ENCODE measurements at places on chromosomes 4 and X. TPM values are rescaled to one million over a fixed set of nuclear protein-coding genes. Genes with fewer than 3 reads are reported as not detected.

DNA sequence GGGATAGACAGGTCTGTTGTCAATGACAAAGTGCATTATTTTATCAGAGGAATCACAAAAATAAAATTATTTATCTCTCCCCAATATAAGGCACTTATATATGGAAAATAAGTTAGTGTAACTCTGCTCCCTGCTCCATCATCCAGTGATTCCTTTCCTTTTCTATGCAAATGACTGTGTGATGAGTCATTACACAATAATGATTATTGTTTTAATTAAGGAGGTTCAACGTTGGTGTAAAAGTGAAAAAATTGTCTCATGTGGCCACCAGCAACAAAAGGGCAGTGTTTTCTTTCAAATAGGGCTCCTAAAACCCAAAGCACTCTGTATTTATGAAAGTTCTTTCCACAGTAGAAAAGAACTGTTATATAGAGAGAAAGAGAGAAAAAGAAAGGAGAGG, 16.7 kb downstream of the SLC7A11 start:
- peaks cover 21% of the 10 kb centered on the region for H3K4me1 ChIP-seq
- no peak overlapping the region for H3K4me3 ChIP-seq
- H3K27me3 ChIP-seq = no peaks in the 10 kb centered on the region
- no peaks in the 10 kb centered on the region for H3K36me3 ChIP-seq

DNA sequence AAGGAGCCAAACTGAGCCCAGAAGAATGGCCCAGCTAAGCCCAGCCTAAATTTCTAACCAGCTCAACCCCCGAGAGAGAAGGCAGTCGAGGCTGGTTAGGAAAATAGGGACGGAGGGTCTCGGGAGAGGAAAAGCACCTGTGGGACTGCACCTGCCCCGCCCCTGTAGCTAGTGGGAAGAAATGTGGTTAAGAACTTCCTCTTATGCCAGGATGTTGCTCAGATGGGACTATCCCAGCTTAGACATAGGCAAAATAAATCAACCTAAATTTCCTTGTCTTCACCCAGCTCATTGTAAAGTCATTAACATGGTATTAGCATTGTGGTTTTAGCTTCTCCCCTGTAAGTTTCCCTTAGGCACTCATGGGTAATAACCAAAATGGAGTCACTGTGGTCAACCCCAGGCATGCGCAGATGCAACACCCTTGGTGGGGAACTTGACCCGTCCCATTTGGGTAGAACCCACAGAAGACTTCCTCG, 86.8 kb downstream of the ZNF718 start:
- H3K4me1 ChIP-seq = no peaks in the 10 kb centered on the region
- no peaks in the 10 kb centered on the region for H3K36me3 ChIP-seq
- no peak overlapping the region for H3K27ac ChIP-seq
- no peak for DNase-seq

- no peaks in the 10 kb centered on the region for H3K36me3 ChIP-seq
- DNase-seq = no peak
- no peak overlapping the region for H3K27ac ChIP-seq
- H3K4me3 ChIP-seq = no peak overlapping the region
Measured at GRCh38 chrX:137171626-137172025, 137.8 kb upstream of the GPR101 start.

DNA sequence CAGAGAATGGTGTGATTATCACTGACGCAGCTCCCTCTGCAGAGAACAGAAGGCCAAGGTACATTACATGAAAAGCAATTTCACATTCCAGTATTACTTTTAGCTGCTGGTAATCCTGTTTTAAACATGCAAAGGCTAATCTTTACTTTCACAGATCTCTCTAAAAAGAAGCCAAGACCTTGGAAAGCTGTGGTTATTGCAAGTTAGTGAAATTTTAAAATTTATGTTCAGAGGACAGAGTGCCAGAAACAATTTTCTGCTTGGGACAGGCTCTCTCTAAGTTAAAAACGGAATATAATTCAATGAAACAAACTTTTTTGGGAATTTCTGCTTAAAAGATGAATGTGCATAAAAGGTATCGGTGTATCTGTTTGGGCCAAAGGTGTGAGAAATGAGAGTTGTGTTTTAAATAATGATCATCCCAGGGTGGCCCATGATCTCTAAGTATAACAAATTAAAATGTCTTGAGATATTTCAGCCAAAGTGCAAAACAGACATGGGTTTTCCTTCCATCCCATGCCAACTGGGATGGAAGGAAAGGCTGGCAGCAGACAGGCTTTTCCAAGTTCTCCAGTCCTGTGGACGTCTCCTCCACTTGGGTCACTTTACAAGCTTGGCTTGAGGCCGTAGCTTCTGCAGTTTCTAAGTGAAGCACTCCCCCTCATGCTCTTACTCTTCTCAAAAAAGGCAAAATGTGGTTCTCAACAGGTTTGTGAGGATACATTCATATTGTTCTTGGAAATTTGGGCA, 118.0 kb downstream of the DRD5 start:
- H3K36me3 ChIP-seq = no peaks in the 10 kb centered on the region
- H3K27ac ChIP-seq = no peak overlapping the region
- no peak overlapping the region for H3K4me3 ChIP-seq
- H3K27me3 ChIP-seq = peaks cover 3% of the 10 kb centered on the region
- DNase-seq = no peak
- no peaks in the 10 kb centered on the region for H3K4me1 ChIP-seq

- peaks cover 8% of the 10 kb centered on the region for H3K4me1 ChIP-seq
- H3K36me3 ChIP-seq = no peaks in the 10 kb centered on the region
- DNase-seq = peak; percentile 62
- no peak overlapping the region for H3K27ac ChIP-seq
- H3K4me3 ChIP-seq = no peak overlapping the region
- H3K27me3 ChIP-seq = no peaks in the 10 kb centered on the region
Measured at GRCh38 chr4:83115000-83115399, 471 bp upstream of the PLAC8 start.

DNA sequence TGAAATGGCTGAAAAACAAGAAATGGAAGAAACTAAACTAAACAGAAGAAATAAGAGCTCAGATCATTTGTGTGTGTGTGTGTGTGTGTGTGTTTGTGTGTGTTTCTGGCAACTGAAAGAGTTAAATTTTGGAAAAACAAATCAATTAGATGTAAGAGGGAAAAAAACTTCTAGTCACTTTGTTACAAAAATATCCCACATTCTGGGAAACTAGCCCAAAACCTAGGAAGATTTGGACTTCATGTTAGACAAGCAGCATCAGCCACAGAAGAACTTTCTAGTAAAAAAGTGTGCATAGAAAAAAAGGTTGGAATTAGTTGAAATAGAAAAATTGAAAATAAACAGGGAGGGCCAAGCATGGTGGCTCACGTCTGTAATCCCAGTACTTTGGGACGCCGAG, 111.6 kb upstream of the PRKG2 start:
- no peaks in the 10 kb centered on the region for H3K27me3 ChIP-seq
- H3K36me3 ChIP-seq = no peaks in the 10 kb centered on the region
- H3K4me3 ChIP-seq = no peak overlapping the region
- H3K4me1 ChIP-seq = no peaks in the 10 kb centered on the region
- H3K27ac ChIP-seq = no peak overlapping the region

GRCh38 chrX:45137531-45137930, 63.1 kb downstream of the DIPK2B start:
- DNase-seq = no peak
- H3K4me3 ChIP-seq = no peak overlapping the region
- no peaks in the 10 kb centered on the region for H3K27me3 ChIP-seq
- H3K4me1 ChIP-seq = no peaks in the 10 kb centered on the region
- no peak overlapping the region for H3K27ac ChIP-seq

DNA sequence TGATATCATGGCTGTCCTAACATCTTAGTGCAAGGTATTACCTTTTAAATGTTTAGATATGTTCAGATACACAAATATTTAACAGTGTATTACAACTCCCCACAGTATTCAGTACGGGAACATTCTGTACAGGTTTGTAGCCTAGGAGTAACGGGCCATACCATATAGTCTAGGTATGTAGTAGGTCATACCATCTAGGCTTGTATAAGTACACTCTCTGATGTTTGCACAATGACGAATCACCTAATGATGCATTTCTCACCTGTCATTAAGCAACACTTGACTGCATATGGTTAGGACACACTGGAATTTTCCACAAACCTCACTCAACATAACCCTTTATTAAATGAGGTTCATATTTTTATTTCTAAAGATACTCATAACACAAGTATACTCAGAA, 67.7 kb downstream of the THOC2 start:
- H3K4me1 ChIP-seq = no peaks in the 10 kb centered on the region
- H3K27ac ChIP-seq = peak overlapping the region; percentile 25
- H3K27me3 ChIP-seq = no peaks in the 10 kb centered on the region
- DNase-seq = peak; percentile 21

DNA sequence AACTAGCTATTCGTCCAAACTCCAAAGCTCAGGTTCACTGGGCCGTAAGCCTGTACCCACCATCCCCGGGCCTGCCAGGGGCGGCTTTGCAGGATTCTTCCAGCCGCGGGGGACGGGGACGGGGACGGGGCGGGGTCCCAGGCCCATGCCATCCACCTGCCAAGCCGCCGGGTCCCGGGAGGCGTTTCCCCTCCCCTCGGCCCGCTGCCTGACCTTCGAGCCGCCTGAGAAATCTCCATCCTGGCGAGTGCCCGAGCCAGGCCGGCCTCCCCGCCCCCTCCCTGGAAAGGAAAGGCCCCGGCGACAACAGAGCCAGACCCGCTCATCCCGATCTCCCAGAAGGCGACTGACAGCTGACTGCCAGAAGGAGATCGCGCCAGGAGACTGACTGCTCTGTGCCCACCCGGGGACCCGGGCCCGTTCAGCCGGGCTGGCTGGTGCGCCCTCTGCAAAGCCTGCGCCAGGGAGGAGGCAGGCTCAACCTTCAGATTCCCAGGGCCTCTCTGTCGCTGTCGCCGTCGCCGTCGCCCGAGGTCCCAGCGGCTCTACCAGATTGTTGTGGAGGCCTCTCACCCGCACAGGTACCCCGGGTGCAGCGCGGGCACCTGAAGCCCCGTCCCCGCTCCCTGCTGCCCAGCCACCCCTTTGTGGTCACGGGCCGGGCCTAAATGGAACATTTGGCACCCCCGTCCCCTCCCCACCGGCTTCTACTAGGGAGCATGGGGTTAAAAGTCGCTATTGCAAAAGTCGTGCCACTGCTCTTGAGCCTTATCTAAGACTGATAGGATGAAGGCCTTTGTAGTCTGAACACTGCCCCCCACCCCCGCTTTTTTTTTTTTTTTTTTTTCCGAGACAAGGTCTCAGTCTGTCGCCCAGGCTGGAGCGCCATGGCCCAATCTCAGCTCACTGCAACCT, at the start of gene RGN:
TSS of gene RGN (plus strand) at position 315 of the 915 bp plus-strand sequence. CDS start 2,702 bp downstream, outside the sequence.
- no peak within 1 kb of the TSS for H3K4me3 ChIP-seq
- no peak within 1 kb of the TSS for H3K27ac ChIP-seq
- H3K36me3 ChIP-seq = no peaks in the 10 kb centered on the region
- no peaks in the 10 kb centered on the region for H3K27me3 ChIP-seq
- no peaks in the 10 kb centered on the region for H3K4me1 ChIP-seq

The NHS gene
- total RNA-seq = 8.1 TPM

DNA sequence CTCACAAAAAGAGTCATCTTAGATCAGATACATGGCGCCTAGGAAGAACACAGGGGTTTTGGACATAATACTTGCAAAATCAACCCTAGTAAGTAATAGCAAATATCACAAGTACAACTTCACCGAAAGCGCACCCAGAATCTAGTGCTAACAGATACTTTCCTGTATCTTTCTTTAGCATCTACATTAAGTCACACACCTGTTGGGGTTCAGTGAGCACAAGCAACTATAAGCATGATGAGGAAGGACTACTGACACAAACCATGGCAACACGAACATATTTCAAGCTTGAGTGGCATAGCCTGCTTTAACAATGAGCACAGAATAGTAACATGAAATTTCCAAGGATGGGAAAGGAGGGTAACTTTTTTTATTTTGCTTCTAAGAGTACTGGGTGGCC, 116.1 kb downstream of the GPC3 start:
- no peak for DNase-seq
- no peak overlapping the region for H3K27ac ChIP-seq
- no peaks in the 10 kb centered on the region for H3K4me1 ChIP-seq
- no peak overlapping the region for H3K4me3 ChIP-seq
- H3K27me3 ChIP-seq = no peaks in the 10 kb centered on the region

DNA sequence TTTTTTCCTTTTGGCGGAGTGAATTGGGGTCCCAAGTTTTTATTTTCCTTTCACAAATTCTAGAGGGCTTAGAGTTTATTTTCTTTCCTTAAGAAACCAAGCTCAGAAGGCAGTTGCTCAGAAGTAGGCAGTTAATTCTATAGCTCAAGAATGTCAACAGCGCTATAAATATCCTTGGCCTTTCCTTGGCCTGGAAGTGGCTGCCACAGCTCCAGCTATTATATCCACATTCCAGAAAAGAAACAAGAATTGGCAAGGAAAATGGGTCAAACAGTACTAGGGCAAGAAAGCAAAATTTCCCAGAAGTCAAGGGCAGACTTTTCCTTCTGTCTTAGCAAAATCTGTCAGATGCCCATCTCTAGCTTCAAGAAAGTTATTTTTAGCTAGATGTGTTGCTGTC, 31.0 kb downstream of the SLC10A6 start:
- H3K4me1 ChIP-seq = no peaks in the 10 kb centered on the region
- no peaks in the 10 kb centered on the region for H3K27me3 ChIP-seq
- no peak overlapping the region for H3K4me3 ChIP-seq
- no peak overlapping the region for H3K27ac ChIP-seq
- peaks cover 11% of the 10 kb centered on the region for H3K36me3 ChIP-seq

- no peaks in the 10 kb centered on the region for H3K27me3 ChIP-seq
- H3K27ac ChIP-seq = no peak overlapping the region
- H3K4me3 ChIP-seq = no peak overlapping the region
- no peaks in the 10 kb centered on the region for H3K4me1 ChIP-seq
Measured at GRCh38 chr4:104938624-104939023, 208.1 kb upstream of the TET2 start.

DNA sequence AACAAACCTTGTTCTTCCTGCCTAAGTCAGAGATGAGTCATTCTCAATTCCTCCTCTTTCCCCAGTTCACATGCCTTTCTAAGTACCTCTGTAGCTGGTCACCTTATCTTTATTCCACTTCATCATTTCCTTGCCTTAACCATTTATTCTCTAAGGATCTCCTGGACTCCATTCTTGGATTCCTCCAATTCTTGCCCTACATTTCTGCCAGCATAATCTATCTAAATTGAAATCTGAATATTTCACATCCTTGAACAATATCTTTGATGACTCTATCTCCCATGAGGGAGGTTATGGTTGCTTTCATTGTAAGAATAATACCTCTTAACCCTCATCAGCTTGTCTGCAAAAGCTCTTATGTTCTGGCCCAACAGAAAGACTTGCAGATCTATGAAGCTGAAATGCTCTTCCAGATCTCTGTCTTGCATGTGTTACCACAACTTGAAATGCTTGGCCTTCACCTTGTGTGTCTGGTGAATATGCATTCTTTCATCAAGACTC, 28.6 kb upstream of the PDE5A start:
- peak; percentile 90 for DNase-seq
- H3K4me1 ChIP-seq = peaks cover 29% of the 10 kb centered on the region
- H3K36me3 ChIP-seq = no peaks in the 10 kb centered on the region
- H3K27me3 ChIP-seq = no peaks in the 10 kb centered on the region
- H3K27ac ChIP-seq = peak overlapping the region; percentile 41

- no peaks in the 10 kb centered on the region for H3K27me3 ChIP-seq
- no peak for DNase-seq
- H3K4me3 ChIP-seq = no peak overlapping the region
- no peaks in the 10 kb centered on the region for H3K36me3 ChIP-seq
Measured at GRCh38 chrX:111662292-111662691, 18.7 kb upstream of the ALG13 start.
